Stimulated activated CD8-positive, alpha-beta memory T cell treated with anti-CD3 and anti-CD28 coated beads, Interleukin-2, amount 100 ng/mL, for 48 hours (primary cell): ENCODE measurements at places on chromosomes 2 and 18.

DNA sequence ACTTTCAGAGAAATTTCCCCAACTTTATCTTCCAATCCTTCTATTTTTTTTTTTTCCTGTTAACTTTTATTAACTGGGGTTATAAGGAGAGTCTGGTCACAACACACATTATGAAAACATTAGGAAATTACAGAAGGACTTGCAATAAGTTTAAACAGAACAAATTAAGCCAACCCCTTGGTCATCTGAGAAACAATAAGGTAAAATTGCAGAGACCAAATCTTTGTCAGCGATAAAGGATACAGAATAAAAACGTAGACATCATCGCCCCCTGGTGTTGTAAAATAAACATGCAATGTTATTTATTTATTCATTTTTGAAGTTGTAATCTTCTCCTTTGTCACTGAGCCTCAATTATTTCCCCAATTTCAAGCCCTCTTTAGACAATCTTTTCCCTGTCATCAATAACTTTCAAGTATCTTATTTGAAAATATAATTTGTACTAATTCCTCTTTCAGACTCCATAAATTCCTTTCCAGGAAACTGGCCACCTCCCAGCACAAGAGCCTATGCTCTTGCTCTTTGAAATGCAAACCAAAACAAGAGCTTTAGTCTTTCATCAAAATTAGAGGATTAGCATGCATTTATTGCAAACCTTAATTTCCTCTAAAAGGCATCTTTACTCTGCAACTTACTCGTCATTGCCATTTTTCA is 19.5 kb downstream of the G6PC2 start:
- no peak for DNase-seq

- DNase-seq = no peak
Observed at GRCh38 chr2:68969736-68970490, 4.5 kb upstream of the GKN1 start.

DNA sequence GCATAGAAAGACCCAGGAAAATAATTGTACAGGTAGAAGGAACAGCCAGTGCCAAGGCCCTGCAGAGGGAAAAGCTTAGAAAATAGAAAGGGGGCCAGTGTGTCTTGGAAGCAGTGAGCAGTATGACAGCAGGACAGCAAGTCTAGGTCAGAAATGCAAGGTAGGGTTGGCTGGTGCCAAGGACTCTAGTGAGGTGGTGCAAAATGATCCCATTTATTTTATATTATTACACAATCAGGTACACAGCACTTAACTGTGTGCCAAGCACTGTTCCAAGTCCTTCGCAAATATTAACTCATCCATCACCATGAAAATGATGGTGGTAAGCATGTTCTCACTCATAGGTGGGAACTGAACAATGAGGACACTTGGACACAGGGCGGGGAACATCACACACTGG is 100.0 kb downstream of the AQP4 start:
- no peak for DNase-seq

DNA sequence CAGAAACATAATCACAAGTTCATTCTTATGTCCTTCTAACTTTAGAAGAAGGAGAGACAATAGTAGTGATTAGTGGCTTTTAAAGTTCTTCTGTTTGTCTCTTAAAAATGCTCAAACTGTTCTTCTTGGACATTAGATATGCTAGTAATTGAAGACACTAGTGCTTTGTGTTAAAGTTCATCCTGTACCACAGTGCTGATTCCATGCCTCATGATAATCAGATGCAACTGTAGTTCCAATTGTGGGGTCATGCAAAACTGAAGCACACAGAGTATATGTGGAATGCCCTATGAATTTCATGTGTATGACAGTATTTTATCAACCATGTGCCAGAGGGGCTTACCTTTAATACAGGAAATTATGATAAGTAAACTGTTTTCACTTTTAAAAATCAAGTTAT is 11.4 kb upstream of the KCNJ13 start:
- no peak for DNase-seq

DNA sequence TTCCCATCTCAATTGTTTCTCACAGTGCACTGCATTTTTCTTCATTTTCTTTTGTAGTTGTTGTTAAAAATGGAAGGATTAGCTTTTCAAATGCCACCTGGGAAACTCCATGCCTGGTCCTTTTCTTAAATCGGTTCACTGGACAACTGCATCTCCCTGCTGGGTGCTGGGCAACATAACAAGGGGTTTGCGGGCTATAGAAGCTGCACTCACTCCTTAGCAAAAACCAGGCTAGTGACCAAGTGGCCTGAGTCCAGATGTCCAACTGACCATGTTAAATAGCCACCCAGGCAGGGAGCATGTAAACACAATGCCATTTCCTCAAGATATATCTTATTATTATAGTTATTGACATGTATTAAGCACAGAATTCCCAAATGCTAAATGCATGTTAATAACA is 264.9 kb downstream of the ICOS start:
- DNase-seq = no peak

DNA sequence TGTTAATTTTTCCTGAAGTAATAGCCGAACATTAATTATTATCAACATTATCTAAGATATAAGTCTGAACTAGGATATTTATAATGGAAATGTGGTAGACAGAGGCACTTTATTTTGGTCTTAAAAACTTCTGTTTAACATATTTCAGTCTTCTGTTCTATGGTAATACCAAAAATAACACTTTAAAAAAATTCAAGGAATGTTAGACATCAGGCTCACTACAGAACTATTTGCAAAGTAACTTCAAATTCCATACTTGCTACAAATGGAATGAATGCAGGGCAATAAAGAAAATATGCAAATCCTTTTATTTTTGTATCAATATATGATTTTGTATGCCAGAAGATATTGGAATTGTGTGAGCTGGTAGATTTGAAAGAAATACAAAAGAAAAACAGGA is 345.5 kb upstream of the DSEL start:
- no peak for DNase-seq

- no peak for DNase-seq
Observed at GRCh38 chr2:198273660-198274059, 469.3 kb downstream of the PLCL1 start.

DNA sequence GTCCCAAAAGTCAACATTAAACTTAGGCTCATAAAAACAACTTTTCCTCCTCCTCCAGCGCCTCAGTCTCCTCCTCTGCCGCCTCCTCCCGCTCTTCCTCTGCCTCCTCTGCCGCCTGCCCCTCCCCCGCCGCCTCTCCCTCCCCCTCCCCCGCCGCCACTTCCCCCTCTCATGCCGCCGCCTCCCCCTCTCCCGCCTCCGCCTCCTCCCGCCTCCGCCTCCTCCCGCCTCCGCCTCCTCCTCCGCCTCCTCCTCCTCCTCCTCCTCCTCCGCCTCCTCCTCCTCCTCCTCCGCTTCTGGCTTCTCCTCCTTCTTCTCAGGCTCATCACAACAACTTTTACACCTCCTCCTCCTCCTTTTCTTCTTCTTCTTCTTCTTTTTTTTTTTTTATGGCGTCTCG is 599.9 kb downstream of the TMEM182 start:
- no peak for DNase-seq

DNA sequence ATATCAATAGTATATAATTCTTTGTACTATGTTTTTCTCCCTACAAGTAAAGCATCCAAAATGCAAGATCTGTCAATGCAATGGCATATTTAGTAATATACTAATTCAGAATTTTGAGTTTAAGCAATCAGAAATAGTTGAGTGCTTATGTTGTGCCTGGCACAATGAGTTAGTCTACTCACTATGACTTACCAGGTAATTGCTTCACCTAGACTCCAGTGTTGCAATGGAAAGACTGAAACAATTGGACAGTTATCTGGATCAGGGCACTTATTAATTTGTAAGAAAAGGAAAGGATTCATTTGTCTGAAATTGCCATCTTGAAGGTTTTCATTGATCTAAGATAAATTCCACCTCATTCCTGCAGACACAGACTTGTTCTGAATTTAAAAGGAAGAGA is 97.6 kb upstream of the TCF4 start:
- no peak for DNase-seq

- DNase-seq = no peak
Observed at GRCh38 chr2:70988726-70989648, 5.7 kb downstream of the TEX261 start.

GRCh38 chr18:1544016-1544415 is 639.3 kb downstream of the ADCYAP1 start:
- DNase-seq = no peak

GRCh38 chr2:241061275-241061674 is 40.8 kb downstream of the MTERF4 start:
- DNase-seq = no peak

GRCh38 chr2:216486708-216487107 is 11.9 kb upstream of the RPL37A start:
- no peak for DNase-seq

DNA sequence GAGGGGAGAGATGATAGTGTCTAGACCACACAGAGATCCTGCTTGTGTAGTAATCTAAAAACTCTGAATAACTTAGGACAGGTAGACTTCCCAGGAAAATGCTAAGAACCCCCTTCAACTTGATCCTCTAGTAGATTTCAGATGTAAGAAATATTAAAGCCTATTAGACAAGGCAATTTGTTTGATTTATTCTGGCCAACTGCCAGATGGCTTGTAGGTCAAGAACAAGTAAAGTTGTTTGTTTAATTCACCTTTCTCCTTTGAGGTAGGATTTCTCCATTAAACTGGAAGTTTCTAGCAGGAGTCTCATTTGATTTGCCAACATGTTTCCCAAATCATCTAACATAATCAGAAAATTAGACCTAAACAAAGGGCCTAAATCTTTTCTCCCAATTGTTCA is 48.6 kb downstream of the SH3RF3 start:
- DNase-seq = no peak

DNA sequence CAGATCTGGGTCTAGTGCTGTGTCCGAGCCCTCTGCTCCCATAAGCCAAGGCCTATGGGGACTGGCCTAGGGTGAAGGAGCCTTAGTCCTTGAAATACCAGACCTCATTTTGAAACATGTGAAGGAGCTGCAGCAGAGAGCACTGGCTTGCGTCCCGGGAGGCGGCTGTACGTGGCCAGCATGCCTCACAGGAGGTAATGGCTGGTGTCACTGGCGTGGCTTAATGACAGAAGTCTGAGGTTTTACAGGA is 72.7 kb upstream of the OTOS start:
- DNase-seq = no peak

GRCh38 chr2:121281694-121282093 is 3.3 kb downstream of the TFCP2L1 start:
- no peak for DNase-seq

- no peak for DNase-seq
Observed at GRCh38 chr2:42087137-42087856, 39.5 kb downstream of the PKDCC start.

DNA sequence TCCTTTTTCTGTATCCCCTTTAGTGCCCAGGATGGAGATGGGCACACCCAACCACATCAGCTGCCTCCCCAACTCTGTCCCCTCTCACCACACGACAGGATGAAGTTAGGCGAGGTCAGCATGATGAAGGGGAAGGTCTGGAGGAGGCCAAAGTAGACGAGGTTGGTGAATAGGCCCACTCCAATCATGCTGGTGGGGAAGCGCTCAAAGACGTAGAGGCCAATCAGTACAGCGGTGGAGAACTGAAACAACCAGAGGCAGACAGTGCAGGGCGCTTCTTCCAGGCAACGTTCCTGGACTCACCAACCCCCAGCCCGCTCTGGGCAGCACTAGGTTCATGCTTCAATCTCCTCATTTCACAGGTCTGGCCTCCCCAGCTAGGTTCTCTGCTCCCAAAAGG is 2.9 kb downstream of the TEX261 start:
- DNase-seq = no peak

DNA sequence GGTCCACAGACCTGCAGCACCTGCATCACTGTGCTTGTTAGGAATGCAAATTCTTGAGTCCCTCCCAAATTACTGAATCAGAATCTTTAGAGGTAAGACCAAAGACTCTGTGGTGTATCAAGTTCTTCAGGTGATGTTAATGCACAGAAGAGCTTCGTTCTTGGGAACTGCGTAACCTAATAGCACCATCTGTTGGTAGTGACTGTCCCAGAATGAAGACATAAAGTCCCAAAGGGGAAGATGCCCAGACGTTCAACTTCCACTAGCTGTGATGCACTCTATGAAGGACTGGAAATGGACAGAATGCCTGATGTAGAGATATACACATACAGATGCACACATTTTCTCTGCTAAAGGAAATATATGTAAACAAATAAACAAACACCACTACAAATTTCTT is 576.0 kb downstream of the LRP1B start:
- DNase-seq = no peak
